Right renal pelvis (tissue), 4 donors: ENCODE measurements at places on chromosomes 3 and 15.
A peak's percentile ranks its signal among the peaks of the same experiment; 100 is the strongest.

- no peak for DNase-seq
These were observed 41.8 kb upstream of the CCNL1 start for GRCh38 chr3:157201648-157202278.

DNA sequence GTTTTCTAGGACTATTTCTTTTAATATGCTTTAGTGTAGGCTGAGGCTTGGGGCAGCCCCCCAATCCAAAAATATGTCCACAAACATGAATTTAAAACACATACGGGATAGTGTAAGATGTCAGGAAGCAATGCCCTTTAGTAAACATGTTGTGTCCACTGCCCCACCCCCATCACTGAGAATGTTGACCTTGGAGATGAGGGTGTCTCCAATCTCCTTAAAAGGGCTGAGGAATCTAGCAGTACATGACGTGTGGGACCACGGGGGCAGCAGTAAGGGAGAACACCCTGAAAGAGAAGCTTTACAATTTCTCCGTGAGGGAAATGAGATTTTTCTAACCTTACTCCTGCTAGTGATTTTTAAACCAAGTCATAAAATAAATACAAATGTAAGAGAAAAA is 84.7 kb downstream of the SQOR start:
- DNase-seq, result no peak

GRCh38 chr15:77573802-77574201 is 58.9 kb downstream of the LINGO1 start:
- no peak for DNase-seq

GRCh38 chr3:24255414-24255813 is 239.2 kb downstream of the THRB start:
- no peak for DNase-seq

DNA sequence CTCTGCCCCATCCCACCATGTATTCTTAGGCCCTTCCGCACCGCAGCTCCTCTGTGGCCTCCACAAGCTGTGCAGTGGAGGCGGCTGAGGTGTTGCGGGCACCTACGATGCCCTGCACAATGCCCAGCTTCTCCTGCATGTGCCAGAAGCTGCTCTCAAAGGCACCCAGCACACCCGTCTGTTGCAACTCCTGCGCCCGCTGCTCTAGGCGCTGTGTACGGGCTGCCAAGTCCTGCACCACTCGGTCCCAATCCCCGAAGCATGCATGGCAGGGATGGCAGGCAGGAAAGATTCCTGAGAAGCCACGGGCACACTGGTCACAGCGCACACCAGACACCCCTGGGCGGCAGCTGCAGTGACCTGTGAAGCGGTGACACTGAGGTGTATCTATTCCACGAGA is 3.1 kb upstream of the USP19 start:
- no peak for DNase-seq

- no peak for DNase-seq
These were observed 80.2 kb downstream of the CHCHD6 start for GRCh38 chr3:126784254-126784653.

- no peak for DNase-seq
These were observed 45.8 kb downstream of the PARP15 start for GRCh38 chr3:122623031-122623829.

DNA sequence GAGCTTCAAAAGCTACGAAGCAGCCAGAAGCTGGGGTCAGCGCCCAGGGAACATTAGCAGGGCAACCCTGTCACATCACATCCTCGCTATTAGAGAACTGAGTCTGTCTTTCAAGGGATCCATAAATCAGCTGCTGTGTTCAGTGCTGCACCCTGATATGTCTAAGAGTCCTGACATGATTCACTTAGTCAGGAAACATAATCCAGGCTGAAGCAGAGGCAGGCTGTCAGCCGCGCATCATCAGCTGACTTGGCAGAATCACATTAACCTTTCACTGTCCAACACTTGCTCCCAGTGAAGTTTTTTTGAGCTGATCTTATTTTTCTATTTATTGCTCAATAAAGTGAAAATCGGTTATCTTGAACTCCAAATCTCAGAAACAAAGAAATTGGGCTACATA is 23.5 kb downstream of the MYH15 start:
- peak; percentile 11 for DNase-seq

DNA sequence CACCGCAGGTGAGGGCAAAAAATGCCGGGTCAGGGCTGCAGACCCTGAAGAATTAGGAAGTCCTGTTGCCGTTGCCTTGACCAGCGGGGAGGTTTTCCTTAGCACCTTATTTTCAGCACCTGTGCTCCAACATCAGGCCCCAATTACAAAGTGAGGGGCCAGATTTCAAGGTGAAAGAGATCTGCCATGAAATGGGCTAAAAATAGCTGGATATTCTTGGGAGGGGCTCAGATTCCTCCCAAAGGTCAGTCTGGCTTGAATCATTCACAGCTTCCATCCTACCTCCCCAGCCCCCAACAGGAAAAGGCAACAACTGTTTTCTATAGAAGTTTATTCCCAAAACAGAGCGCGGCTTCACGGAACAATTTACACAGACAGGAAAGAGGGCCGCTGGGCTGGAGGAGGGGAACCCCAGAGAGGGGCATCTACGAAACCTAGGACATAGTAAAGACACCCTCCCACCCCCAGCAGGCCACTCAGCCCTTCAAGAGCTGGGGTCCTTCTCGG is 941 bp upstream of the SLC26A6 start:
- no peak for DNase-seq

DNA sequence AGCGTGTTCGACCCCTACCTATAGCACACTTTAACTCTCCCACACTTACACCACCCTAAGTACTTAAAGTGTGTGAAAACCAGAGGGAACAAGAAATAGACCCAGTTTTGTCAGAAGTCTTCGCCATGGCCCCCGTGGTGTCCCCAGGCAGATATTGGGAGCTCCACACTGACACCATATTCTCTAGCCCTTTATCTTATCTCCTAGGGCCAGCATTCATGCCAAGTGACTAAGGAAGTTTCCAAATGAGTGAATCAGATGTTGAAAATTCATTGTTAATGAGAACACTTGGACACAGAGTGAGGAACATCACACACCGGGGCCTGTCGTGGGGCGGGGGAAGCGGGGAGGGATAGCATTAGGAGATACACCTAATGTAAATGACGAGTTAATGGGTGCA is 31.8 kb downstream of the P3H2 start:
- DNase-seq, result no peak
